Occipital lobe (tissue), 3 donors: ENCODE measurements at places on chromosomes 7 and 10. TPM values are rescaled to one million over a fixed set of nuclear protein-coding genes. Genes with fewer than 3 reads are reported as not detected.
A peak's percentile ranks its signal among the peaks of the same experiment; 100 is the strongest.

GRCh38 chr10:24213266-24213665 is 4.3 kb downstream of the KIAA1217 start:
- no peak for DNase-seq

- no peak for DNase-seq
Observed at GRCh38 chr7:147756300-147756699, 834.3 kb upstream of the C7orf33 start.

GRCh38 chr7:102431617-102432298 is 1.6 kb upstream of the ORAI2 start:
- peak; percentile 67 for DNase-seq

DNA sequence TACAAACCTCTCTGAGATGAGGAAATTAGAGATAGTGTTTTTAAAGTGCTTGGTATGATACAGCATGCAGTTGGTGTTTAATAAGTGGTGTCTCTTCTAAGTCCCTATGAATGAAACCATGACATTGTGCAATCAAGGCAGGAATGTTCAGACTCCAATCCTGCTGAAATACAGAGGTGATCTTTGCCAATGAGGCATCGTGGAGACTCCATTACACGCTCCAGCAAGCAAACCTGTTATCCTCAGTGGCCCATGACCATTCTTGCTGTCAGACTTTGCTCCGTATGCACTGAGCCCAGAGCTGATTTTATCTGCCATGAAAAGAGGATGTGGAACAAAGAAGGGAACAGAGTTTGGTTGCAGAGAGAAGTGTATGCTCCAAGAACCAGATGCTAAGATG is 47.3 kb downstream of the CDHR3 start:
- DNase-seq = no peak

The PPP1R17 gene
- total RNA-seq = 2.7 TPM
